ENCODE measurements at places on chromosomes 7 and 10. TPM values are rescaled to one million over a fixed set of nuclear protein-coding genes. Genes with fewer than 3 reads are reported as not detected.

- no peaks in the 10 kb centered on the region for H3K4me1 ChIP-seq
- H3K27ac ChIP-seq, result no peak overlapping the region
- no peaks in the 10 kb centered on the region for H3K36me3 ChIP-seq
Observed at GRCh38 chr7:90169891-90170290, 15.6 kb downstream of the STEAP1 start.

- H3K27me3 ChIP-seq, result no peaks in the 10 kb centered on the region
- no peak for DNase-seq
- H3K36me3 ChIP-seq, result no peaks in the 10 kb centered on the region
- no peak overlapping the region for H3K27ac ChIP-seq
Observed at GRCh38 chr7:48718731-48719378, 205.5 kb upstream of the CDC14C start.

Gene CTAGE8
- 1.3 TPM for total RNA-seq

- H3K4me3 ChIP-seq, result no peak overlapping the region
- no peaks in the 10 kb centered on the region for H3K36me3 ChIP-seq
- DNase-seq, result no peak
- no peaks in the 10 kb centered on the region for H3K27me3 ChIP-seq
- no peak overlapping the region for H3K27ac ChIP-seq
- H3K4me1 ChIP-seq, result peaks cover 10% of the 10 kb centered on the region
Observed at GRCh38 chr7:133863362-133864061, 263.6 kb upstream of the LRGUK start.

- H3K36me3 ChIP-seq, result no peaks in the 10 kb centered on the region
- no peak within 1 kb of the TSS for H3K4me3 ChIP-seq
- no peaks in the 10 kb centered on the region for H3K27me3 ChIP-seq
Observed at GRCh38 chr7:18495412-18496340, at the start of gene HDAC9. TSS of gene HDAC9 (plus strand) at chr7:18495749. CDS start at chr7:18496303, 554 bp downstream.

Gene FANK1
- 10.9 TPM for total RNA-seq

All from thyroid gland (tissue), 4 donors.